ENCODE measurements at places on chromosomes 1 and 21.

DNA sequence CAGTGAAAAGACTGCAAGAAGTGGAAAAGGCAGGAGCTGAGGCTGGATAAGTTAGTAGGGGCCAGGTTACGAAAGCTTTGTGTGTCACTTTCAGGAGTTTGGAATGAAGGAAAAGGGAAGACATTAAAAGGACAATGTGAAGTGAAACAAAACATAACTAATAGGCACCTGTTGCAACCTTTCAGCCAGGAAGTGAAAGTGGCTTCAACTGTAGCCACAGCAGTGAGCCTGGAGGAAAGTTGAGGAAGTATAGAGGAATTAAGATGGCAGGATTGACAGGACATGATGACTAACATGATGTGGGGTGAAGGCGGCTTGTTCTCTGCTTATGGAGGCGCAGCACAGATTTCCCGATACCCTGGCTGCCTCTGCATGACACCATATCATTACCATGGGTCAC, 68.9 kb downstream of the C4BPA start:
- no peak for DNase-seq

DNA sequence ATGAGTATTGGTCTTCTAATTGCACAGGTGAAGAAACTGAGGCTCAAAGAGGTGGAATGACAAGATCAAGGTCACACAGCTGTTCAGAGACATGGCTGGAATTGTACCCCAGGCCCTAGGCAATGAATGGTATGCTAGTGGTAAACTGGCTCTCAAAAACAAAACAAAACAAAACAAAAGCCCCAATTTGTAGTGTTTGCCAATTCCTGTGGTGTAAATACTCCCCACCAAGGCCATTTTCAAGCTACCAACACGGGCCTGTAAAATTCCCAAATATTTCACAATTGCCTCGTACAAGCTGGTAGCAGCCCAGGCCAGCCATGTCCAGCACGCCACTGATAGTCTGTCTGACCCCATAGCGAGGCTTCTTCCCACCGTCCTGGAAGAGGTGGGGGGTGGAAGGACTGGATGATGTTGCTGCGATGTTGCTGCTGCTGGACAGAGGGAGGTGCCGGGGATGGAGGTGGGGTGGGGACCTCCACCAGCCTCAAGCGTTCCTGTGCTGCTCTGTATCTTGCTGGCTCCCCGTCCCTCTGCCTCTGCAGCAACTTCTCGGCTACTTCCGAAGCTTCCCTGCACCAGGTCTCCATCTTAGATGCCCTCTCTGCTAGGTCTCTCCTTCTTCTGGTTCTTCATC, 62.2 kb upstream of the RUNX3 start:
- DNase-seq = no peak

- no peak for DNase-seq
Measured at GRCh38 chr1:226534098-226534497, 14.5 kb upstream of the STUM start.

DNA sequence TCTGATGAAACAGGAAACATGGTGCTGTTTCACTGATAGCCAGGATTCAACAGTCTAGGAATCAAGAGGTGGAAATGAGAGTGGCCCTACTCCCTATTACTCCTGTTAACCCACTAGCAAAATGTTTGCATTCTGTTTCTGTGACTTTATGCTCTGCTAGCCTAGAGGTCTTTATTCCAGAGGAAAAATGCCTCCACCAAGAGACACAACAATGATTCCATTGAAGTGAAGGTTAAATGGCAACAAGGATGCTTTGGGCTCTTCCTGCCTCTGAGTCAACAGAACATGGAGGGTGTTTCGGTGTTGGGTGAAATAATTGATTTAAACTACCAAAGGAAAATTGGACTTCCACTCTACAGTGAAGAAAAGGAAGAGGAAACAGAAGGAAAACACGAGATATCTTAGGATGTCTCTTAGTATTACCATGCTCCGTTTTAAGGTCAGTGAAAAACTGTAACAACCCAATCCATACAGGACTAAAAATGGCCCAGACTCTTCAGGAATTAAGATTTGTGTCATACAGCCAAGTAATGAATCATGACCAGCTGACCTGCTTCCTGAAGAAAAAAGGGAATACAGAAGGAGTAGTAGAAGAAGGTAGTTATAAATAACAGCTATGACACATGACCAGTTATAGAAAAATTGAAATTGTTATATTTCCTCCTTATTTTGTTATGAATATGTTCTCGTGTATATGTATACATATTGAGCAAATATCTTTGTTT, 1237.8 kb downstream of the NCAM2 start:
- no peak for DNase-seq

DNA sequence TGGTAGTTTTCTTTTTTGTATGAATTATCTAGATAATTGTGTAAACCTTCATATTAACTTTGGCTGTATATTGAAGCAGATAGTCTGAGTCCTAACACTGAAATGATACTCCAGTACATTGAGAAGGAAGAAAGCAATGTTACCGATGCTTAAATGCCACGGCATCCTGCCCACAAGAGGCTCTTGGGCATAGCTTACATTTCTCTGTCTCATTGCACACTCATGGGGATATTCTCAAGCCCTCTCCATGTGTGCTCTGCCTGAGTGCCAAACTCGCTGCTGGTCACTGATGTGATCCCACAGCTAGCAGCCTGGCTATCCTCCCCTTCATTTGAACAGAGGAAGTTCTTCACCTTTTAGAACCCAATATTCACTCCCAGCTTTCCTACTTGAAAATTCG, 179.4 kb downstream of the TGFB2 start:
- no peak for DNase-seq

GRCh38 chr21:26659182-26659581, 86.1 kb upstream of the CYYR1 start:
- no peak for DNase-seq

DNA sequence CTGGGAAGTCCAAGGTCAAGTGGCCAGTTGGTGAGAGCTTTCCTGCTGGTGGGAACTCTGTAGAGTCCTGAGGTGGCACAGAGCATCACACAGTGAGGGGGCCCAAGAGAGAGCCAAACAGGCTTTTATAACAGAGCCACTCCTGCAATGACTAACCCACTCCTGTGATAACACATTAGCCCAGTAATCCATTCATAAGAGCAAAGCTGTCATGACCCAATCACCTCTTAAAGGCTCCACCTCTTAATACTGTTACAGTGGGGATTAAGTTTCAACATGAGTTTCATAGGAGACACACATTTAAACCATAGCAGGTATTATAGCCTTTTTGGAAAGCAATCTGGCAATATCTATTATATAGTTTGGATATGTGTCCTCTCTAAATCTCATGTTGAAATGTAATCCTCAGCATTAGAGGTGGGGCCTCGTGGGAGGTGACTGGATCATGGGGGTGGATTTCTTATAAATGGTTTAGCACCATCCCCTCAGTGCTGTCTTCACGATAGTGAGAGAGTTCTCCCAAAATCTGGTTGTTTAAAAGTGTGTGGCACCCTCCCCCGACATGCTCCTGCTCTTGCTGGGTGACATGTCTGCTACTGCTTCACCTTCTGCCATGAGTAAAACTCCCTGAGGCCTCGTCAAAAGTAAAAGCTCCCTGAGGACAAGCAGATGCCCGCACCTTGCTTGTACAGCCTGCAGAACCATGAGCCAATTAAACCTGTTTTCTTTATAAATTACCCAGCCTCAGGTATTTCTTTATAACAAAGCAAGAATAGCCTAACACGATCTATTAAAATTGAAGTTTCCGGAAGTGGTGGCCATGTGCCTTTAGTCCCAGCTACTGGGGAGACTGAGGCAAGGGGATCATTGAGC, 64.5 kb downstream of the CD58 start:
- no peak for DNase-seq

- DNase-seq = no peak
Measured at GRCh38 chr1:227776331-227776771, 39.1 kb upstream of the PRSS38 start.

DNA sequence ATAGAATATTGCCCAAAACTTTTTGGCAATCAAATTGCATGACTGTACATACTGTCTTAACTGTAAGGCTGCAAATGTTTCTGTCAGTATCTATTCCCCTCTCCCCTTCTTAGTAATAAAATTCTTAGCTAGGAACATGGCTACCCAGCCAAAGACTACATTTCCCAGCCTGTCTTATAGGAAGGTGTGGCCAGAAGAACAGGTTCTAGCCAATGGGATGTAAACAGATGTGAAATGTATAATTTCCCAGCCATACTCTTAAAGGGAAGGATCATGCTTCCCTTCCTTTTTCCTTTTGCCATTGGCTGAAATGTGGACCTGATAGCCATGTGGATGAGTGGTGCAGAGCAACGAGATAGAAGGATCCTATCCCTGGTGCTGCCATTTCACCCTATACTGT, 7.0 kb upstream of the HIVEP3 start:
- DNase-seq = no peak

DNA sequence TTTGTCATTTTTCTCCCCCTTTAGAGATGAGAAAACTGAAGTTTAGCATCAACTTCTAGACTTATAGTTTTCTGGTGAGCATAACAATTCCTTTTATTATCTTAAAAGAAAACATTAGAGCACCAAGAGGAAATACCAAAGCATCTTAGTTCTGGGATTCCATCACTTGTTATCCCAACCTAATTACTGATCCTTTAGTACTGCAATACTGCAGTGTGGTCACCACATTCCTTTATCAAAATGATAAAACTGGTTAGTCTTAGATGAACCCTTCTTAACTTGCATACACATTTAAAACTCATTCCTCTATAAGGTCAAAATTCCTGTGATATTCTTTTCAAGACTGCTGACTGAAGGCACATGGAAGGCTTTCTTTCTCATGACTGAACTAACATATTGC, 23.1 kb downstream of the SOD1 start:
- DNase-seq = no peak
